Testis (tissue), 5 donors: ENCODE measurements at places on chromosomes 1 and 21. TPM values are rescaled to one million over a fixed set of nuclear protein-coding genes. Genes with fewer than 3 reads are reported as not detected.

Gene COL6A2
- total RNA-seq = 192 TPM

Gene TRAF3IP3
- 0.63 TPM for total RNA-seq

Gene XPR1
- total RNA-seq = 71.8 TPM

Gene KCNK2
- 1.4 TPM for total RNA-seq

Gene CHODL
- 145 TPM for total RNA-seq

Gene CFHR1
- not detected for total RNA-seq

Gene TSTD1
- total RNA-seq = 100 TPM

Gene KCNJ10
- 0.79 TPM for total RNA-seq

Gene AIM2
- 1.3 TPM for total RNA-seq

Gene HES3
- not detected for total RNA-seq

Gene OR10J1
- total RNA-seq = 3.0 TPM

Gene NEK7
- 59.1 TPM for total RNA-seq

Gene RNU1-4
- total RNA-seq = under 0.01 TPM

- no peak for DNase-seq
- no peaks in the 10 kb centered on the region for H3K36me3 ChIP-seq
- H3K27ac ChIP-seq = no peak overlapping the region
- H3K4me3 ChIP-seq = no peak overlapping the region
Measured at GRCh38 chr1:81714636-81715035, 86.1 kb upstream of the ADGRL2 start.

GRCh38 chr1:237681210-237681609 lies 209.5 kb downstream of the ZP4 start:
- no peaks in the 10 kb centered on the region for H3K4me1 ChIP-seq
- no peak overlapping the region for H3K27ac ChIP-seq
- H3K36me3 ChIP-seq = no peaks in the 10 kb centered on the region
- DNase-seq = no peak

- no peaks in the 10 kb centered on the region for H3K27me3 ChIP-seq
- H3K36me3 ChIP-seq = no peaks in the 10 kb centered on the region
- H3K4me3 ChIP-seq = no peak overlapping the region
- no peak overlapping the region for H3K27ac ChIP-seq
- no peaks in the 10 kb centered on the region for H3K4me1 ChIP-seq
Measured at GRCh38 chr21:35332841-35333426, 283.8 kb upstream of the RUNX1 start.

DNA sequence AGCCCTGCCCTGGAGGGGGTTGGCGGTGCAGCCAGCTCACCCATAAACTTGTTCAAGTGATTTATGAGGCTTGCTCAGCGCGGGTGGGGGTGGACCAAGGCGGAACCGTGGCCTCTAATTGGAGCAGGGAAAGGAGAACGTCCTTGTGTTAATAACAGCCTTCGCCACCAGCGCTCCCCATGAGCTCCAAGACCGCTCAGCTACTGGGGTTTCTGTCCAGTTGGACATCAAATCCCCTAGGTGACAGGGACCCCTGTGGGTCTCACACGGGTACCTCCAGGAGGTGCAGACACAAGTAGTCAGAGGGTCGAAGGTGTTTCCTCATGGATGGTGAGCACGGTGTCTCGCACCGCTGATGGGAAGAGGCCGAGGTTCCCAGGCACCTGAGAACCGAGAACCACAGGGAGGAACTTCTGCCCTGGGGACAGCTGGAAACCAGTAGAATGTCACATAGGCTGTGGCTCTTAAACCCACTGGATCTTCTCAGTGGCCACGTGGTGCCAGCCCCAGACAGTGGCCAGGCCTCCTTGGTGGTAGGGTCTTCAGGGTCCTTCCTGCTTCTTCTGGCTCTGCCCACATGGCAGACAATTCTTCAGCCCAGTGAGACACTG lies 3.7 kb upstream of the ACTRT2 start:
- no peak for DNase-seq
- H3K4me3 ChIP-seq = no peak overlapping the region
- no peaks in the 10 kb centered on the region for H3K27me3 ChIP-seq

DNA sequence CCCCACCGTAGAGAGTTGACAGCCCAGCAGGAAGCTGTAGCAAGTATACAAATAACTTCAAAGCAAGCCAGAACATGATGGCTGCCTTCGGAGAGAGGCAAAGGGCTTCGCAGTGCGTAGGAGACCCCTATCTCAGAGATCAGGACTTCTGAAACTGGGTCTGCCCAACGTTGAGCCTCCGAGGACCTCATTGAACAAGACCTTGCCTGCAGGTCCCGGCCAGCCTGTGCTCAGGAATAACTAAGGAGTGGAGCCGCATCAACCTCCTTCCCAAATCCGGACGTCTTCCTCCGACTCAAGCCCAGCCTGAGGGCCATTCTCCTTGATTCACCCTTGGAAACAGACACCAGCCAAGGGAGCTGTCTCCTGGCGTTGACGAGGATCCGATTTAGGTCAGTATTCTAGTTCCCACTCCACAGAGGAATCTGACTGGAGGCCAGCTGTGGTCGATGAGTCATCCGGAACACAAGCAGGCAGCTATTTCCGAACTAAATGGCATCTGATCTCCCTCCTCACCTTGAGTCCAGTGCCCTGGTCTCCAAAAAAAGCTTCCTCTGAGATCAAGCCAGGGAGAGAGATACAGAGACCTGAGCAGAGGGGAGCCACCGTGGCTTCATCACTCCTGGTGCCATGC lies 166.5 kb upstream of the COA6 start:
- no peak overlapping the region for H3K4me3 ChIP-seq
- no peak for DNase-seq
- H3K36me3 ChIP-seq = no peaks in the 10 kb centered on the region
- H3K27ac ChIP-seq = no peak overlapping the region

GRCh38 chr1:198072177-198072576 lies 84.6 kb upstream of the NEK7 start:
- no peaks in the 10 kb centered on the region for H3K4me1 ChIP-seq
- H3K27me3 ChIP-seq = no peaks in the 10 kb centered on the region
- no peak for DNase-seq
- no peak overlapping the region for H3K4me3 ChIP-seq

DNA sequence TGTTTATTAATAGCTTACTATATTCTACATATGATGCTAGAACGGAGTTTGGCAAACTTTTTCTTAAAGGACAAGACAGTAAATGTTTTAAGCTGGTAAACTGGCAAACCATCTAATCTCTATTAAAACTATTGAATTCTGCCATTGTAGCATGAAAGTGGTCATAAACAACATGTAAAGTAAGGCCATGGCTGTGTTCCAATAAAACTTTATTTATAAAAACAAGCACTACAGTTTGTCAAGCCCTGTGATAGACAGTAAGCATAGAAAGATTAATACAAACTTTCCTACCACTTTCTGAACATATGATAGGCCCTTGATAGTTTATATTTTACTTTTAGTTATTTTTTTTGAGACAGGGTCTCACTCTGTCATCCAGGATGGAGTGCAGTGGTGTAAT lies 22.4 kb downstream of the PEA15 start:
- H3K27me3 ChIP-seq = no peaks in the 10 kb centered on the region
- DNase-seq = no peak
- H3K4me1 ChIP-seq = no peaks in the 10 kb centered on the region
- no peaks in the 10 kb centered on the region for H3K36me3 ChIP-seq
- no peak overlapping the region for H3K27ac ChIP-seq

GRCh38 chr1:162983671-162984425 lies 85.3 kb upstream of the RGS4 start:
- peaks cover 9% of the 10 kb centered on the region for H3K4me1 ChIP-seq
- H3K4me3 ChIP-seq = no peak overlapping the region
- no peak for DNase-seq
- no peaks in the 10 kb centered on the region for H3K27me3 ChIP-seq

DNA sequence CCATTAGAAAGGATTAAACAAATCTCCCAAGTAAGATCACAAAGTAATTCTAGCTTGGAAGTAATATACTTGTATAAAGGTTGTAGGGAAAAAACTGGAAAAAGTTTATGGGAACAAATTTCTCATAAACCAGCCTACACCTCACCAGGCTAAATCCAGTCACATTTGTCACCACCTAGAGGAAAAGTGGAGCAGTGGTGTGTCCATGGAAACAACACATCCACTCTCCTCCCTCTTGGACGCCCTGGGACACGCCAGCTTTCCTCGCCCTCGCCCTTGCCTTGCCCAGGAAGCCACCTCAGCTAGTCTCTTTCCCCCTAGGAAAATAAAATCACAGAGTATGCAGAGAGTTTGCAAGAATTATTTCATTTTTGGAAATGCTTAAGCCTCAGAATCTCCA lies 2.2 kb downstream of the PALMD start:
- H3K4me3 ChIP-seq = peak overlapping the region; percentile 22
- peaks cover 26% of the 10 kb centered on the region for H3K4me1 ChIP-seq

- H3K4me3 ChIP-seq = no peak overlapping the region
- H3K4me1 ChIP-seq = peaks cover 17% of the 10 kb centered on the region
- no peaks in the 10 kb centered on the region for H3K27me3 ChIP-seq
- no peaks in the 10 kb centered on the region for H3K36me3 ChIP-seq
- DNase-seq = no peak
Measured at GRCh38 chr1:184559117-184559713, 172.4 kb downstream of the C1orf21 start.

DNA sequence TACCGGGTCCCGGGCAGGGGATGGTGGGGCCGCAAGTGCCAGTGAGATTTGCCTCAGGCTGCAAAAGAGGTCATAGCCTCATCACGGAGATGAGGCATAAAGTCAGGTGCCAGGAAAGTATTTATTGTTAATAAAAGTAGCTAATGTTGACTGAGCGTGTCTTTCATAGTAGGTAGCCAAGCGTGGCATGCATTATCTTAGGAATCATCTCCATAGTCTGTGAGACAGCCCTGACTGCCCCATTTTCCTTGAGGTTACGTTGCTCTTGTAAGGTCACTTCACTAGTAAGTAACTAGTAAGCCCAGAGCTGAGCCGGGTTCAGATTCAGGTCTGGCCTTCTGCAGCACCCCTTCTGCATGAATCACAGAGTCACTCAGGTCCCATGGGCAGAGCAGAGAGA lies 174.2 kb downstream of the CAMTA1 start:
- no peaks in the 10 kb centered on the region for H3K36me3 ChIP-seq
- no peak overlapping the region for H3K4me3 ChIP-seq
- no peak overlapping the region for H3K27ac ChIP-seq

DNA sequence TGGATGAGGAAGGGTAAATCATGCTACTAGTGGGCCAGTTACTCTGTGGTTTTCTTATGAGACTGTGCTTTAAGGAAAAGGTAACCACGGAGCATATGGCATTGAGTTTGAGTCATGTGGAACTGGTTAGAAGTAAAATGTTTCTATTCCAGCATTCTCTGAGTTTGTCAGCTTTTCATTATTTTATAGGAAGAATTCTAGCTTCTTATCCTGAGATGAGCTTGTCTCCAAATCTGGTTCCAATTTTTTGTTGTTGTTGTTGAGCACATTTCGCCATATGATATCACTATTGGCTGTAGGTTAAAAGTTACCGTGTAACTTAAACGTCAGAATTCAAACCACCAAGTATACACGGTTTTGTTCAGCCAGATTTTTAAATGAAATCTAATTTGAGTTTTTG lies 69.9 kb downstream of the ATF6 start:
- H3K36me3 ChIP-seq = no peaks in the 10 kb centered on the region
- H3K4me3 ChIP-seq = no peak overlapping the region
- peaks cover 14% of the 10 kb centered on the region for H3K4me1 ChIP-seq
- no peaks in the 10 kb centered on the region for H3K27me3 ChIP-seq

DNA sequence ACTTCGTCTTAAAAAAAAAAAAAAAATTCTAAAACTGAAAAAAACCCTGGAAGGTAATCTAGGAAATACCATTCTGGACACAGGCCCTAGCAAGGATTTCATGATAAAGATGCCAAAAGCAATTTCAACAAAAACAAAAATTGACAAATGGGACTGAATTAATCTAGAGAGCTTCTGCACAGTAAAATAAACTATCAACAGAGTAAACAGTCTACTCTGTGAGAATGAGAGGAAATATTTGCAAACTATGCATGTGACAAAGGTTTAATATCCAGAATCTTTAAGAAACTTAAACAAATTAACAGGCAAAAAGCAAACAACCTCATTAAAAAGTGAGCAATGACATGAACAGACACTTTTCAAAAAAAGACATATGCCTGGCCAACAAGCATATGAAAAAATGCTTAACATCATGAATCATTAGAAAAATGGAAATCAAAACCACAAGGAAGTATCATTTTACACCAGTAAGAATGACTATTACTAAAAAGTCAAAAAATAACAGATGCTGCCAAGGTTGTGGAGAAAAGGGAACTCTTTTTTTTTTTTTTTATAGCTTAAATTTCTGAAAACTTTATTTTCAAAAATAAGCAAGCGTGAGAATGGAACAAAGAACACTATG lies 29.4 kb upstream of the RNPC3 start:
- H3K27me3 ChIP-seq = no peaks in the 10 kb centered on the region
- no peak overlapping the region for H3K4me3 ChIP-seq
- H3K36me3 ChIP-seq = no peaks in the 10 kb centered on the region
- no peak overlapping the region for H3K27ac ChIP-seq
- DNase-seq = no peak

GRCh38 chr1:60911966-60912697 lies 170.2 kb upstream of the NFIA start:
- no peak for DNase-seq
- H3K36me3 ChIP-seq = no peaks in the 10 kb centered on the region
- no peak overlapping the region for H3K4me3 ChIP-seq
- no peaks in the 10 kb centered on the region for H3K4me1 ChIP-seq

DNA sequence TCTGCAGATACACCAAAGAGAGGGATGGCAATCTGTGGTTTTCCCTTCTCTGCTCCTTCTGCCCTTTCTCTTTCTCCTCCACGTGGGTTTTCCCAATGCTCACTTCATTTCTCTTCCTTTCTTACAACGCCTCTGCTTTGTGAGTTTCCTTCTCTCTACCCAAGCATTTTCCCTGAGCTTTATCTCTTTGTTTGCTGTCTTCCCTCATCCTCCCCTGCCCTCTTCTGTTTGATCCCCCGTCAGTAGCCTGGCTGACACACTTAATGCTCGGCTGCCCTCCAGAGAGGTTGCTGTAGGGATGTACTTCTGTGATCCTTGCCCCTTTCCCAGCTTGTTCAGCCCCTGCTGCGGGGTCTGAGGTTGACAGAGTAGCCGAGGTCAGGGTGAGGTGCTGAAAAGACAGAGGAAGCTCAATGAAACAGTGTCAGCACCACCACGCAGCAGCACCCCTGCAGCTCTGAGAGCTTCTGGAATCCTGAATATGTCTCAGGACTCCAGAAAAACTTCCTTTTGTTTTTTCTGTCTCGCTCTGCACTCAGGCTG lies 6.0 kb downstream of the EDARADD start:
- no peak overlapping the region for H3K27ac ChIP-seq
- no peak overlapping the region for H3K4me3 ChIP-seq
- H3K27me3 ChIP-seq = no peaks in the 10 kb centered on the region
- H3K36me3 ChIP-seq = no peaks in the 10 kb centered on the region
- no peak for DNase-seq
- H3K4me1 ChIP-seq = peaks cover 3% of the 10 kb centered on the region

GRCh38 chr1:159866905-159867663 lies 4.6 kb upstream of the VSIG8 start:
- no peaks in the 10 kb centered on the region for H3K27me3 ChIP-seq
- DNase-seq = no peak
- H3K36me3 ChIP-seq = no peaks in the 10 kb centered on the region
- no peak overlapping the region for H3K4me3 ChIP-seq
